Left ventricle myocardium inferior (tissue), 1 donor: ENCODE measurements at places on chromosomes 7 and 10. TPM values are rescaled to one million over a fixed set of nuclear protein-coding genes. Genes with fewer than 3 reads are reported as not detected.

- no peak for DNase-seq
Observed at GRCh38 chr7:7682861-7683260, 35.5 kb downstream of the RPA3 start.

DNA sequence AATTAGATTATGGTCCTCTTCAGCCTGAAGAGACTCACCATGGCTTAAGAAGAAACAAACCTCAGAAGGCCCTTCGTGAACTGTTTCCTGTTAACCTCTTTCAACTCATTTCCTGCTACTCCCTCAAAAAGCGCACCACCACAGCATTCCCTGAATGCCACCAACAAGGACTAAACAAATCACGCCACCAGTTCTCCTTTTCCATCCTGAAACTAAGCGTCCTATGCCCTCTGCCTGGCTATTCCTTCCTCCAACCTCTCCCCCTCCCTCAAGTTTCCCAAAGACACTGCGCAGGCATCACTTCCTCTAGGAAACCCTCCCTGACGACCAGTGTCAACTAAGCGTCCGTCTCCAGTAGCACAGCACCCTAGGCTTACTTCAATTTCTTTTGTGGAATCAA lies 12.0 kb downstream of the YWHAG start:
- DNase-seq: no peak

DNA sequence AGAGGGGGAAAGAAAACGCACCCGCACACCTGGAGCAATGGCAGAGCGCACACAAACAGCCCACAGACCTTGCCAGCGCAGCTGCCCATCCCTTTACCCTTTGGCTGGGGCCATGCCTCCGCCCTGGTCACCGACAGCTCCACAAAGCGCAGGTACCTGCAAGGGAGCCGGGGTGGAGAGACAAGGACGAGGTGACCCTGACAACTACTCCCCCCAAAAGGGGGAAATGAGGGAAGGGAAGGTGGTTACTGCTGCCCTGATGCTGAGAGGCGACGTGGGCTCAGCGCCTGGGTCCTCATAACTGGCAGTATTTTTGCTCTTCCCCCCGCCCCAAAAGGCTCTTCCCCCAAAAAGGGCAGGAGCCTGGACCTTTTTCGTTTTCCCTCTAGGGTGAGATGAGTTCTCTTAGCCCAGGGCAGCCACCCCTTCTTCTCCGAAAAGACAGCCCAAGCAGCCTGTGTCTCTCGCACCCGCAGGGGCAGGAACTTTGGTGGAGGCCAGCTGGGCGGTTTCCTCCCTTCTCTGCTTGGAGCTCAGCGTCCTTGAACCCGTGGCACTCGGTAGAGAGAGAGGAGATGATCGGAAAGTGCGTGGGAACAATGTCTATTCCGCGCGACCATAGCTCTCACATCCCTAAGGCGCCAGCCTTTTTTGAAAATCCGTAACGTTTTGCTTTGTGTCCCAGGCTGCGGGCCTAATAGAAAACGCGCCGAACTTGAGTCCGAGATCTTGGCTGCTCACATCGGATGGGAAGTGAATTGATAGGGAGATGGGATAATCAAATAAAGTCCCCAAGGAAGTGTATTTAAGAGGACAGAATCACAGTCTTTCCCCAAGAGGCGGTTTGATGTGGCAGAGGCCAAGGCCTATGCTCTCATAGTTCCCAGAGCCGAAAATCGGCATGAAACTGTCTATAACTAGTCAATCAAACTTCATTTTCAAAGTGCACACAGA lies 1.0 kb downstream of the NKX2-3 start:
- no peak for DNase-seq

Gene MYOF
- total RNA-seq: 43.6 TPM

Gene FAM180A
- total RNA-seq: 19.7 TPM

DNA sequence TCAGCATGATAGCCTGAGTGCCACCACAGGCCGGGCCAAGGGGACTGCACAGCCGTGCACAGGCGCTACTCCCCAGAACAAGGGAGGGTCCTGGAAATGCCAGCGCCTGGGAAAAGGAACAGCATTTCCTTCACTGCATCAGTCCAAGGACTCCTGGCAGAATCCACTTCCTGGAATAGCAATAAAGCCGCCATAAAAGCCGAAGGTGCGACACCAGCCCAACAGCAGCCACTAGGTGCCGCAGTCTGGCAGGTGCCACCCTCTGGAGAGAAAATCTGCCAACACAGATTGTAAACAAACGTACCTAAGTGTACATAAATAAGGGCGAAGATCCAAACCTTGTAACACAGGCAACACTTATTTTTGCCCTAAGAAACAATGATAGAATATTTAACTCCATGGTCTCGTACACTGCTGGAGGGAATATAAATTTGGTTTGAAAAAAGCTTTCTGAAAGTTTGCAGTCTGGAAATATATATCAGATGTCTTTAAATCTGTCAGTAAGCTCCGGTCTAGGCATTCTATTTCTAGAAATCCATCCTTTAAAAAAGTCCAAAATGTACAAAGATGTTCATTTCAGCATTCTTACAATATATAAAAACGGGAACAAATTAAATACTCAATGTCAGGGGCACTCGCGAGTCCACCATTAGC lies 22.2 kb downstream of the VOPP1 start:
- DNase-seq: no peak

GRCh38 chr7:101814991-101815825 lies 2.2 kb upstream of the CUX1 start:
- peak; percentile 29 for DNase-seq
